ENCODE measurements at places on chromosomes 12 and 14.

GRCh38 chr12:19550626-19551025 is 111.3 kb downstream of the AEBP2 start:
- DNase-seq, result no peak

DNA sequence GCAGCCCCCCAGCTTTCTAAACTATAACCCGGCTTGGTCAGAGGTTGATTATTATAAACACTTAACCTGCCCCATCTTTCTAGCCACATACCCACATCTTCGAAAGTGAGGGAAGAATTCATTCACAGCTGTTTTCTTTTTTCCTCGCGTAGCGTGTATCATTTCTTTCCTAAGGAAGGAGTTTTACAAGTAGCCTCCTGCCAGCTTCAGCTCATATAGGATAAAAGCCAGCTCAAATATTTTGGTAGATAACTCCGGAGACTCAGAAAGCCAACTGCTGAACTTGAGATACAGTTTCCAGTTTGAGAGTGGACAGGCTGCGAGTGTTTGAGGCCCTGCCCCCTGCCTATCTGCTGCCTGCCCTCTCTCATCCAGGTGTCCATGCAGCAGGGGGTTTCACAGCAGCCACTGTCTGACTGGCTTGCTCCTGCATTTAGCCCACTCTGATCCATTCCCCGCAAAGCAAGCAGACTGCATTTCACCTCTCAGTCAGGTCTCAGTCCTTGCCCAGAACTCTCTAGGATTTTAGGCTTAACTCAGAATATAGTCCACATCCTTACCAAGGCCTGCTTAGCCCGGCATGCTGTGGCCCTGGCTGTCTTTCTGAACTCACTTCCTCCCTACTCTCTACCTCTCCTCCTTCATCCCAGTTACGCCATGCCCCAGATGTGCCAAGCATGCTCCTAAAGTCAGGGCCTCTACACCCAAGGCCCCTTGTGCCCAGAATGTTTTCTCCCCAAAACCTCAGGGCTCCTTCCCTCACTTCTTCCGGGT is 46.9 kb downstream of the EVL start:
- DNase-seq, result no peak

DNA sequence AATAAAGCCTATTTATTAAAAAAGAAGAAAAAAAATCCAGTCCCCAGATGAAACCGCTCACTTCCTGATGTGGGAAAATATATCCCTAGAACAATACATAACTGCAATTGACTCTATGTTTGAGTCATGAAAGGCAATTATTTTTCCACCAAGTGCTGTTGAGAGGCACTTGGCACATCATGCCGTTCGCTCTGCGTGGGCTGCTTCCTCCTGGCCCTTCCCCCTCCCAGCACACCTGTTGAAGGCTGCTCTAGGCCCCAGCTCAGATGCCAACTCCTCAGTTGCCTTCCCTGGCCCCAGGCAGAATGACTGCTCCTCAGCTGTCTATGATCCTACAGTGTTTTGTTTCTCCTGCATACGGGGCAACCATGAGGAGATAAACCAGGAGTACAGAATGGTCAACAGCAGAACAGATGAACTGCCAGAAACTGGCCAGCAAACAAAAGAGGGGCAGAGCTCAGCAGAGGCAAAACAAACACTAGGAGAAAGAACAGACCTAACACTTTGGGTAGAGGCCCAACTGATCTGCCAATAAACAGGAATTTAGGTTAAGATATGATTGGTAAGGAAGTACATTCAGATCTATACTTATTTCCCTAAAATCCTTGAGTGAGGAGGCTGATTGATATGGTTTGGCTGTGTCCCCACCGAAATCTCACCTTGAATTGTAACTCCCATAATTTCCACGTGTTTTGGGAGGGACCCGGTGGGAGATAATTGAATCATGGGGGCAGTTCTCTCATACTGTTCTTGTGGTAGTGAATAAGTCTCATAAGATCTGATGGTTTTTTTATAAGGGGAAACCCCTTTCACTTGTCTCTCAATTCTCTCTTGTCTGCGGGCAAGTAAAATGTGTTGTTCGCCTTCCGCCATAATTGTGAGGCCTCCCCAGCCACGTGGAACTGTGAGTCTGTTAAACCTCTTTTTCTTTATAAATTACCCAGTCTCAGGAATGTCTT is 58.6 kb downstream of the SLC38A1 start:
- peak; percentile 66 for DNase-seq

DNA sequence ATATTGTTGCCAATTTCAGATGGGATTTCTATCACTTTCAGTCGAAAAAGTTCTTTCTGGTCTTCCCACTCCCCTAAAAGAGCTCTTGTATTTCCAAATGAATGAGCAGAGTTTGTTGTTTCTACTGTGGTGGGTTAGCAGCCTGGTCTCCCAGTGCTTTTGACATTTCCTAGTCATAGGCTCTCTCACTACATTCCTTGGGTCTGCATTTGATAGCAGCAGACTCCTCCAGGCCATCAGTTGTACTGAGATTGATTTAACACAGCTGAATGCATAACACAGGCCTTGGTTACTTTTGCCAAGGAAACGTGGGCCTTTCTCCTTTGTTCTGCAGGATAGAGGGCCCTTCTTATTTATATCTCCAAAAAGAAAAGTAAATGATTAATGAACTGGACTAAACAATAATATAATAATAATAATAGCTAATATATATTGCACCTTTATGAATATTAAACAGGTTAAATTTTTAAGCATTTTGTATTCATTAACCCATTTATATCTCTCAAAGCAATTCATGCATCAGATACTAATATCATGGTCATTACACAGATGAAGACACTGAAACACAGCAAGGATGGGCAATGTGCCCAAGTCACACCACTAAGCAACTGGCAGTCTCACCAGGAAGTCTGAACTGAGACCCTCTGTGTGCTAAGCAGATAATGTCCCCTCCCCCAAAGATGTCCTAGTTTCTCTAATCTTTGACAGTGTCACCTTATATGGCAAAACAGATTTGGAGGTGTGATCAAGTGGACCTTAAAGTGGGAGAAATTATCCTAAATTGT is 1579.2 kb downstream of the AACS start:
- DNase-seq, result no peak

- no peak for DNase-seq
Measured at GRCh38 chr12:68222326-68222725, 3.3 kb downstream of the IL26 start.

DNA sequence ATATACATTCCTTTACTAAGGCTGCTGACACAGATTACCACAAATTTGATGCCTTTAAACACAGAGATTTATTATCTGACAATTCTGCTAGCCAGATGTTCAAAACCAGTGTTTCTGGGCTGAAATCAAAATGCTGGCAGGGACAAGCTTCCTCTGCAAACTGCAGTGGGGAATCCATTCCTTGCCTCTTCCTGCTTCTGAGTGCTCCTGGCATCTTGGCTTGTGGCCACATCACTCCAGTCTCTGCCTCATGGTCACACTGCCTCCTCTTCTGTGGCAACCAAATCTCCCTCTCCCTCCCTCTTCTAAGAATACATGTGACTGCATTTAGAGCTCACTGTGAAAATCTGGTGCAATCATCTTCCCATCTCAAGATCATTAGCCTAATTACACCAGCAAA is 235.7 kb downstream of the TTC8 start:
- DNase-seq, result no peak
